ENCODE measurements at places on chromosomes 2 and 18. TPM values are rescaled to one million over a fixed set of nuclear protein-coding genes. Genes with fewer than 3 reads are reported as not detected.

The ALKAL2 gene
- 0.17 TPM for total RNA-seq

GRCh38 chr2:179843541-179843940 lies 17.9 kb downstream of the ZNF385B start:
- DNase-seq: no peak
- H3K27me3 ChIP-seq: peaks cover 2% of the 10 kb centered on the region
- H3K4me3 ChIP-seq: no peak overlapping the region
- H3K36me3 ChIP-seq: no peaks in the 10 kb centered on the region
- no peaks in the 10 kb centered on the region for H3K4me1 ChIP-seq

GRCh38 chr2:5736886-5737285 lies 44.7 kb downstream of the SOX11 start:
- H3K36me3 ChIP-seq: no peaks in the 10 kb centered on the region
- H3K4me3 ChIP-seq: no peak overlapping the region
- no peak for DNase-seq
- no peaks in the 10 kb centered on the region for H3K4me1 ChIP-seq
- H3K27ac ChIP-seq: no peak overlapping the region

The CHRND gene
- total RNA-seq: not detected

- H3K27me3 ChIP-seq: no peaks in the 10 kb centered on the region
- H3K4me3 ChIP-seq: no peak overlapping the region
- H3K4me1 ChIP-seq: peaks cover 11% of the 10 kb centered on the region
- H3K36me3 ChIP-seq: no peaks in the 10 kb centered on the region
- peak overlapping the region; percentile 19 for H3K27ac ChIP-seq
Measured at GRCh38 chr2:84897773-84898172, 7.7 kb upstream of the TMSB10 start.

DNA sequence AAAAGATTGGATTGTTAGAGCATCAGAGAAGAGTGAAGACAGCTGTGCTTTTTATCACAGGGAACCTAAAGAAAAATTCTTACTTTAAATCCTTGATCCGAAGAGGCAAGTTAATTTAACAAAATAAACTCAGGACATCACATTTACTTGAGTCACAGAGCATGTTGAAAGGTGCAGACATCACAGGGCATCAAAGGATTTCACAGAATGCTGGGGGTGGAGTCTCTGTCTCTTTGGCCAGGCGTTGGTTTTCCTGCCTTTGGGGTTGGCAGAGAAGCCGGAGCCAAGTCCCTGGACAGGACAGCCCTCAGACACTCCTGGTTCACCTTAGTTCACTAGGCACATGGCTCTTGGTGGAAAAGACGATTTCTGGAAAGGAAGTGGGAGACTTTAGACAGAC lies 56.3 kb downstream of the SH3RF3 start:
- peak; percentile 82 for DNase-seq
- no peak overlapping the region for H3K4me3 ChIP-seq
- no peaks in the 10 kb centered on the region for H3K36me3 ChIP-seq
- H3K4me1 ChIP-seq: peaks cover 19% of the 10 kb centered on the region

The IL1F10 gene
- total RNA-seq: not detected

GRCh38 chr2:21757805-21758430 lies 634.1 kb downstream of the TDRD15 start:
- DNase-seq: no peak
- no peak overlapping the region for H3K4me3 ChIP-seq
- H3K36me3 ChIP-seq: no peaks in the 10 kb centered on the region
- no peak overlapping the region for H3K27ac ChIP-seq

DNA sequence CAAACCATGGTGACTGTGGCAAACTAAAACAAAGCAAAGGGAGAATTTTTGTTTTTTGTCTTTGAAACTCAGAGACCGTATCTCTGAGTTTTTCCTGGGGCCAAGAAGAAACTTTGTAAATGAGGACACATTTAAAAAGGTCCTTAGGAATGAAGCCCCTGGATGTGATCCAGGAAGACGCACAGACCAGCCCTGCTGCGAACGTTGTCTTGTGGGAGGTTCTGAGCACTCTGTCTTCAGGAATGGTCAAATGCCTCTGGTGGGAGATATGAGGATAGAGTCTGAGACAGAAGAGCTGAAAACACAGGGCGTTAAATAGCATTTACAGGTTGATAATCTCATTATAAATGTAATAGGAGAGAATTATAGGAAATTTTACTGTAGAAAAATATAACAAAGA lies 893.5 kb upstream of the KLHL29 start:
- H3K4me3 ChIP-seq: no peak overlapping the region
- no peak overlapping the region for H3K27ac ChIP-seq

GRCh38 chr18:55539240-55539639 lies 48.8 kb downstream of the TCF4 start:
- H3K27ac ChIP-seq: no peak overlapping the region
- no peaks in the 10 kb centered on the region for H3K4me1 ChIP-seq
- H3K4me3 ChIP-seq: no peak overlapping the region
- DNase-seq: peak; percentile 74

- H3K4me1 ChIP-seq: peaks cover 27% of the 10 kb centered on the region
- no peak overlapping the region for H3K27ac ChIP-seq
- H3K27me3 ChIP-seq: no peaks in the 10 kb centered on the region
- no peak for DNase-seq
Measured at GRCh38 chr18:9829397-9829712, 56.4 kb upstream of the TXNDC2 start.

- H3K27ac ChIP-seq: no peak overlapping the region
- H3K4me3 ChIP-seq: no peak overlapping the region
- H3K4me1 ChIP-seq: no peaks in the 10 kb centered on the region
- H3K27me3 ChIP-seq: no peaks in the 10 kb centered on the region
- H3K36me3 ChIP-seq: peaks cover 8% of the 10 kb centered on the region
Measured at GRCh38 chr2:105279126-105279525, 37.6 kb downstream of the GPR45 start.

The GAREM1 gene
- total RNA-seq: 1.5 TPM

- H3K27me3 ChIP-seq: no peaks in the 10 kb centered on the region
- H3K4me1 ChIP-seq: no peaks in the 10 kb centered on the region
- DNase-seq: peak; percentile 66
Measured at GRCh38 chr2:195543902-195544894, 112.8 kb upstream of the SLC39A10 start.

- peak; percentile 44 for DNase-seq
- H3K27ac ChIP-seq: peak within 1 kb of the TSS; percentile 94
- H3K4me1 ChIP-seq: no peaks in the 10 kb centered on the region
- H3K36me3 ChIP-seq: no peaks in the 10 kb centered on the region
- H3K4me3 ChIP-seq: peak within 1 kb of the TSS; percentile 84
- H3K27me3 ChIP-seq: no peaks in the 10 kb centered on the region
Measured at GRCh38 chr18:76495006-76495370, at the start of gene ZNF516. ZNF516 (minus strand) TSS chr18:76495242; CDS start chr18:76443054, 52,188 bp downstream.

DNA sequence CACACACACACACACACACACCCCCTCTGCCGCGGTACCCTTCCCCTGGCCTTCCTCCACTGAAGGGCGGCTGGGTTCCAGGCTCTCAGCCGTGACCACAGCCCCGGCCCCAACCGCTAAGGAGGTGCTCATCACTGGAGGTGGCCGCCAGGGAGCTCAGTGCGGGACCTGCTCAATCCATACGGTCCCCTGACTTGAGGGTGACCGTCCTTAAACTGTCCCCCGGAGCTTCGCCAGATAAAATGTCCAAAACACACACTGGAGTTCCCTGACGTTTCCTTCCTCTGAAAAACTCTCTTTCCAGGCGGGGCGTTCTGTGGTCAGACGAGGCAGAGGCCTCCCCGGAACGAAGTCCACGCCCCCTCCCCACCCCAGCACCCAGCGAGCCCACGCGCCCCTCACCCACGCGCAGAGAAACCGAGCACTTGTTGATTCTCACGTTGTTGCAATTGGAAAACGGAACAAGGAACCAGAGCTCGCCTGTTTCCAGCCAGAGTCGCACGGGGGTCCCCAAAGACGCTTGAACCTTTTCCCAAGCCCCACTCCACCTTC lies 1.4 kb downstream of the MBP start:
- peaks cover 6% of the 10 kb centered on the region for H3K4me1 ChIP-seq
- H3K27ac ChIP-seq: no peak overlapping the region
- peak overlapping the region; percentile 46 for H3K4me3 ChIP-seq
- no peaks in the 10 kb centered on the region for H3K36me3 ChIP-seq

The TMEM247 gene
- not detected for total RNA-seq

DNA sequence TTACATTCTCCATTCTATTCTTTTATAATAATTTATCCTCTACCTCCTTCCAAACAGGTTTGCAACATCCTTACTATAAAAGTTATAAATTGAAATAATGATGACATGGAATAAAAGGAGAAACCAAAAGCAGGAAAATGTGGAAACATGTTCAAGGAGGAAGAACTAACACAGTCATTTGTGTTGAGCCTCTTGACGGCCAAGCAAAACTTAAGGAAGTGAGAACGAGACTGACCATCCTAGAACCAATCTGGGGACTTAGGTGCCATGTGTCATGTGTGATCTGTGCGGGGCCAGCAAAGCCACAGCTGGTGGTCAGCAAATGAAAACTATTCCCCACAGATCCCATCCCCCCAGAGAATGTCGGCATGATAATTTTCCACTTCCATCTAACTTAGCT lies 25.6 kb upstream of the FAM124B start:
- no peaks in the 10 kb centered on the region for H3K27me3 ChIP-seq
- H3K4me1 ChIP-seq: no peaks in the 10 kb centered on the region
- H3K27ac ChIP-seq: no peak overlapping the region
- no peak overlapping the region for H3K4me3 ChIP-seq

The AGAP1 gene
- 10.6 TPM for total RNA-seq

- no peaks in the 10 kb centered on the region for H3K36me3 ChIP-seq
- peak; percentile 64 for DNase-seq
- H3K27ac ChIP-seq: no peak overlapping the region
- peaks cover 55% of the 10 kb centered on the region for H3K27me3 ChIP-seq
Measured at GRCh38 chr2:218896501-218897393, 16.1 kb downstream of the WNT10A start.

GRCh38 chr2:96931466-96931865 lies 54.9 kb downstream of the FAM178B start:
- no peaks in the 10 kb centered on the region for H3K36me3 ChIP-seq
- H3K4me1 ChIP-seq: no peaks in the 10 kb centered on the region
- no peak overlapping the region for H3K27ac ChIP-seq
- DNase-seq: no peak
- H3K27me3 ChIP-seq: peaks cover 14% of the 10 kb centered on the region

GRCh38 chr2:37846207-37846606 lies 78.9 kb upstream of the RMDN2 start:
- H3K27ac ChIP-seq: no peak overlapping the region
- no peak overlapping the region for H3K4me3 ChIP-seq
- H3K36me3 ChIP-seq: no peaks in the 10 kb centered on the region
- DNase-seq: no peak

DNA sequence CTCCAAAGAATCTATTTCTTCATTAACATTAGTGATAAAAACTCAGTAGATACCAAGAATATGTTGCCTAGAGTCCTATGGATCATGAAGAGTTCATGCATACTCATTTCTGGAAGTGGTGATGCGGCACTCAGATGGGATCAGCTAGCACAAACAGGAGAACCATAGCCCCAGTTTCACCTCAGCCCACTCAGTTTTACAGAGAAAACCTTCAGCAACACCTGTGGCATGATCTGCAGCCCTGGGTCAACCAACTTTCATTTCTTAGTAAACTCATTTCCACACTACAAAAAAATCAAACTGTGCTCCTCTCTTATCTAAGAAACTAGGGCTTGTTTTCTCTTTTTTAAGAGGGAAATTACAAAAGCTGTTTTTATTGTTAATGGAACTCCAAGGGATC lies 569.4 kb downstream of the CCDC85A start:
- H3K27ac ChIP-seq: no peak overlapping the region
- no peaks in the 10 kb centered on the region for H3K27me3 ChIP-seq
- no peak for DNase-seq
- H3K36me3 ChIP-seq: no peaks in the 10 kb centered on the region
- no peak overlapping the region for H3K4me3 ChIP-seq
- no peaks in the 10 kb centered on the region for H3K4me1 ChIP-seq

DNA sequence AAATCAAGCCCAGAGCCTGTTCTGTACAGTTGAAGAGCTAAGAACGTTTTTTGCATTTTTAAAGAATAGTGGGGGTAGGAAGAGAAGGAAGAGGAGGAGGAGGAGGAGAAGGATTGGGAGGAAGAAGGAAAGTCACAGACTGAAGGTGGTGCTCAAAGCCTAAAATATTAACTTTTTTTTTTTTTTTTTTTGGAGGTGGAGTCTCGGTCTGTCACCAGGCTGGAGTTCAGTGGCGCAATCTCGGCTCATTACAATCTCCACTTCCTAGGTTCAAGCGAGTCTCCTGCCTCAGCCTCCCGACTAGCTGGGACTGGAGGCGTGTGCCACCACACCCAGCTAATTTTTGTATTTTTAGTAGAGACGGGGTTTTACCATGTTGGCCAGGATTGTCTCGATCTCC lies 18.3 kb upstream of the KLHL29 start:
- H3K27me3 ChIP-seq: no peaks in the 10 kb centered on the region
- no peak overlapping the region for H3K27ac ChIP-seq
- no peak overlapping the region for H3K4me3 ChIP-seq
- no peaks in the 10 kb centered on the region for H3K36me3 ChIP-seq
- no peak for DNase-seq

The ADD2 gene
- total RNA-seq: 2.5 TPM

DNA sequence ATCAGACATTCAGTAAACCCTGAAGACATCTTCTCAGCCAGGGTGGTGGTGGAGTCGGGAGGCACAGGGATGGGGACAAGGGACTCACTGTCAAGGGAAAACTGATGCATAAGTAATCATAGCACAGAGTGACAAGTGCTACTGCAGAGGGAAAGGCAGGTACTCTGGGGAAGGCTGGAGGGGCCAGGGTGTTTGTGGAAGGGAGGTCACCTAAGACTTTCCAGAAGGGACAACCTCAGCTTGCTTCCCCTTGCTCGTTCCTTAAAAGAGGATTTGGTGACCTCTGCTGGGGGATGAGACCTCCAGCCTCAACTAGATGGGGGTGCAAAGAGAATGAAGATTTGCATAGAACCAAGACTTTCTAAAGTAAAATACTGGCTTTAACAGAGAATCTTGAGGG lies 99.5 kb downstream of the SLC4A3 start:
- DNase-seq: no peak
- H3K27me3 ChIP-seq: no peaks in the 10 kb centered on the region
- no peaks in the 10 kb centered on the region for H3K36me3 ChIP-seq
- no peaks in the 10 kb centered on the region for H3K4me1 ChIP-seq

DNA sequence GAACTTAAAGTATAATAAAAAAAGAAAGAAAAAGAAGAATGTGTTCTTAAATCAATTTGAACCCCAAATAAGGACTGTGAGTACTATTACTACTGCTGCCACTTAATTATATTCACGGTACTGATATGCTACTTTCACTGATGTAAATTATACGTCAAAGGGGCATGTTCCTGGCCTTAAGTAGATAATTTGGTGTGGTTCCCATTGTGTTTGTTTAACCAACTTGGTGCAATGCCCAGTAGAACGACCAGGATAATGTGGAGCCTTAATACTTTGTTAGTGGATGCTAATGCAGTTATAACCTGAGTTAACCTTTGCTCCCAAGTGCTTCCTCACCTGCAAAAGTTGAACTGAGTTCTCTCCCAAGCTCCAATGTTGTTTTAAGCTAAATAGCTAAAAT lies 142.0 kb downstream of the NR4A2 start:
- H3K4me3 ChIP-seq: no peak overlapping the region
- no peaks in the 10 kb centered on the region for H3K36me3 ChIP-seq
- no peak for DNase-seq
- H3K4me1 ChIP-seq: no peaks in the 10 kb centered on the region
- no peak overlapping the region for H3K27ac ChIP-seq

The AQP12A gene
- total RNA-seq: not detected

The OTOS gene
- total RNA-seq: not detected

The ITGA4 gene
- 57.5 TPM for total RNA-seq

- H3K4me1 ChIP-seq: peaks cover 2% of the 10 kb centered on the region
- H3K4me3 ChIP-seq: peak overlapping the region; percentile 0
- DNase-seq: no peak
Measured at GRCh38 chr2:143398781-143399180, 269.6 kb downstream of the ARHGAP15 start.

GRCh38 chr18:31373641-31374040 lies 2.9 kb upstream of the DSG4 start:
- H3K27me3 ChIP-seq: no peaks in the 10 kb centered on the region
- DNase-seq: no peak
- H3K4me1 ChIP-seq: no peaks in the 10 kb centered on the region

All from fibroblast of lung (primary cell).